ENCODE measurements at places on chromosomes 4 and X.
A peak's percentile ranks its signal among the peaks of the same experiment; 100 is the strongest.

GRCh38 chr4:13982010-13982409 lies 354.5 kb upstream of the BOD1L1 start:
- DNase-seq = no peak

GRCh38 chr4:46992338-46992737 lies 1.0 kb downstream of the GABRA4 start:
- no peak for DNase-seq

- peak; percentile 30 for DNase-seq
Measured at GRCh38 chrX:49106930-49107329, 16.6 kb downstream of the GPKOW start.

GRCh38 chrX:154714925-154715324 lies 36.0 kb downstream of the GAB3 start:
- DNase-seq = peak; percentile 29

- no peak for DNase-seq
Measured at GRCh38 chr4:144338148-144338547, 197.6 kb upstream of the GYPA start.

GRCh38 chr4:37836274-37836673 lies 9.8 kb downstream of the PGM2 start:
- DNase-seq = no peak

DNA sequence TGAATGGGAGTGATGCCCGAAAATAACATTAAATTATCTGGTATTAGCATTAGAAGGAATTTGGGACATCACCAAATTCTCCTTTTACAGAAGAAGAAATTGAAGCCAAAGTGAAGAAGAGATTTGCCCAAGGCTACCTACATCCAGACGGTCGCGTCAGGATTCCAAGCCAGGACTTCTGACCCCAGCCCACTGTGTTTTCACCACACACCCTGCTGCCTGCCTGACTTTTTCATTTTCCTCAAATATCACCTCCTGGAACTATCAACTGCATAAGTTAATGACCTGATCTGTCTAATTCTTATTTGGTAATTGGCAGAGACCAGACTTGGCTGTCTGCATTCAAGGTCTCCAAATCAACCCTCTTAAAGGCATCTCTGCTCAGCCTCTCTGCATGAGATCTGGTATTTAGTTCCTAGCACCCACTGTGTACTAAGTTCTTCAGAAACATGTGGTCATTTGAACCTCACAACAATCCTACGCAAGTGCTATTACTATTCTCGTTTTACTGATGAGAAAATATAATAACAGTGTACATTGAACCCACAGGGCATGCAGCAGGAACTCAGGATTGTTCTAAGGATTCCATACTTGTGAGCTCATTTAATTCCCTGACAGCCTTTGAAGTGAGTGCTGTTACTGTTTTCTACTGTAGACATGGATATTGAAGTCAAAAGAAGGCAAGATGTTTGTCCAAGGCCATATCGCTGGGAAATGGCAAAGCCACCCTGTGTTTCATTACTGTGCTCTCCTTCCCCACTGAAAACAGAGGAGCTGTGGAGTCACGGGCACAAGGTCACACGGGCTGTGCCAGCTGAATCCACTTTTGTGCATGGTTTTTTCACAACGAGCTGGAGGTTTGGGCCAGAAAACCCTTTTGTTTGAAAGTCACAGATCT lies 195.2 kb upstream of the C1QTNF7 start:
- DNase-seq = no peak

DNA sequence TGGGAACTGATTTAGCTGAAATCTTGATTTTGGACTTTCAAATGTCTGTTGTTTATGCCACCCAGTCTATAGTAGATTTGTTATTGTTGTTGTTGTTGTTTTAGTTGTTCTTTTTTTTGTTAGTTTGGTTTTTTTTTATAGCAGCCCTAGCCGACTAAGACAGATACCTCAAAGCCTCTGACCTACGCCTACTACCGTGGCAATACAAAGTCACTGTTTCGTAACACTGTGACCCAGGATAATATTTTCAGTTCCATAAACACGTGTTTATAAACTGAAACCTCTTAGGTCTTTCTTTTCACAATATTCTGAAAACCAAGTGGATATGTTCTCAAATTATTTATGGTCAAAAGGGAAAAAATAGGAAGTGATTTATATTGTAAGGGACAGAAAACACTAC lies 32.8 kb downstream of the VCX2 start:
- DNase-seq = no peak

- DNase-seq = peak; percentile 28
Measured at GRCh38 chrX:153766098-153766817, 2.2 kb downstream of the PLXNB3 start.

DNA sequence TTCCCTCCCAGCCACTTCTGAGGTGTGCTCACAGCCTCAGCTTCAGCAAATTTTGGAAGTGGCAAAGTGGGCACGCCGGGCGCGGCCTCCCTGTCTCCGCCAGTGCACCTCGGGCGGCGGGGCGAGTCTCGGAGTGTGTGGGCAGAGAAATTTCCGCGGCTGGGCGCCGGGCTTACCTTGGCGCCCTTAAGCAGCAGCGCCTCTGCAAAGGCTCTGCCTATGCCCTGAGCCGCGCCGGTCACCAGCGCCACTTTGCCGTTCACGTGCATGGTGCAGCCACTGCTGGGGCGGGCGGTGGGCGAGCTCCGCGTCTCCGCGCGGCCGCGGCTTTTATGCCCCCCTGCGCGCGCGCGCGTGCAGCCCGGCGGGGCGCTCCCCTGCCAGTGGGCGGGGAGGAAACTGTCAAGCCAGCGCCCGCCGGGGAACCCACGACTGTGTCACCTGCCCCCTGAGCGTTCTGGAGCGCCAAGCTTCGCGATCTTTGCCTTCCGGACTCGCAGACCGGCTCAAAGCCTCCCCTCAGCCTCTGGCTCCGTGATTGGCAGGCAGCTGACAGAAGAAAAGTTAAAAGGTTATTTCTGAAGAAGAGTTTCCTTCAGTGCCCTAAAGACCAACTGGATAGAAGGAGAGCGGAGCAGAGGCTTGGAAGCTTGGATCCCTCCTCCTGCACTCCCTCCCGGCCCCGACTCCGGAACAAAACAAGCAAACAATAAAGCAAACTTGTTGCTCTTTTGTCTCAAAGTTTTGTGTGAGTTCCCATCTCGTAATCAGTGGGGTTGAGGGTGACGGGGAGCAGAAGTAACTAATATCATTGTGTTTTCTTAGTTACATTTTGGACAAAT lies at the start of gene HPGD:
HPGD (minus strand) TSS at position 306 of the 842 bp plus-strand sequence; CDS start at position 269, 37 bp downstream.
- peak; percentile 58 for DNase-seq

GRCh38 chr4:8108261-8108660 lies 50.4 kb downstream of the ABLIM2 start:
- no peak for DNase-seq

- DNase-seq = no peak
Measured at GRCh38 chrX:51853251-51853650, 40.2 kb upstream of the MAGED1 start.

GRCh38 chr4:53273726-53274125 lies 92.1 kb downstream of the SCFD2 start:
- no peak for DNase-seq

- no peak for DNase-seq
Measured at GRCh38 chr4:79663865-79664264, 255.8 kb upstream of the GK2 start.

- no peak for DNase-seq
Measured at GRCh38 chr4:86558797-86559196, 35.3 kb upstream of the PTPN13 start.

- no peak for DNase-seq
Measured at GRCh38 chr4:3775005-3775404, 8.8 kb downstream of the ADRA2C start.

- no peak for DNase-seq
Measured at GRCh38 chrX:96771486-96771885, 86.8 kb downstream of the DIAPH2 start.

DNA sequence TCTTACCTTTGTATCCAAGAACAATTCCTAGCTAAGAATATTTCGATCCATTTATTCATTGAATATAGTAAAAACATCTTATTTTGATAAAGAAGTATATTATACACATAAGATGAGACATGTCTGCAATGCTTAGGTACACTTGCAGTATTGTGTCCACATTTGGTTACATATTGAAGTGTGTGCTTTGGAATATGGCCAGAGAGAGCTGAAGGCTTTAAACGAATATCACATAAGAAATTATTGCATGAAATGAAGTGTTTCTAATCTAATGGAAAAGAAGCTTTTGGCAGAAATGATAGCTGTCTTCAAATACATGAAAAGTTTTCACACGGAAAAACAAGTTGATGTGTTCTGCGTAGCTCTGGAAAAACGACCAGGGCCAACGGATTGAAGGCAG lies 516.1 kb upstream of the ZFP42 start:
- no peak for DNase-seq

DNA sequence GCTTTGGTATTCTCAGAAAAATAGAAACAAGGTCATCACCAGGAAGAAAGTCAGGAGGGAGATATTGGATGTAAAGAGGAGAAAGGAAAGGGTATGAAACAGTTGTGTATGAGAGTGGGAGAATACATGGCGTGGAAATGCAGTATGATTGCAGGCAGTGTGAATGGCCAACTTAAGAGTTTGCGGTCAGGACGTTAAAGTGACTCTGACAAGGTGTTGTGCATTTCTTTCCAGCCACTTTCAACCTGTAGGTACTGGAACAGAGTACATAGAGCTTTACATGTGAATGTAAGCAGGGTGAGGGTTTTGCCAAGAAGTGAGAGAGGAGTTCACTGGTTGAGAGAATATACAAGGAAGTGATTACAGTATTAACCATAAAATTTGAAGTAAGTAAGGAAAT lies 15.7 kb downstream of the ATP10D start:
- no peak for DNase-seq

GRCh38 chr4:123306769-123307168 lies 89.8 kb upstream of the SPRY1 start:
- DNase-seq = no peak

- peak; percentile 61 for DNase-seq
Measured at GRCh38 chr4:48017108-48017571, 568 bp downstream of the NIPAL1 start.

GRCh38 chr4:95715830-95716229 lies 124.1 kb upstream of the PDHA2 start:
- no peak for DNase-seq

- no peak for DNase-seq
Measured at GRCh38 chr4:38979511-38980230, 52.5 kb downstream of the TMEM156 start.

DNA sequence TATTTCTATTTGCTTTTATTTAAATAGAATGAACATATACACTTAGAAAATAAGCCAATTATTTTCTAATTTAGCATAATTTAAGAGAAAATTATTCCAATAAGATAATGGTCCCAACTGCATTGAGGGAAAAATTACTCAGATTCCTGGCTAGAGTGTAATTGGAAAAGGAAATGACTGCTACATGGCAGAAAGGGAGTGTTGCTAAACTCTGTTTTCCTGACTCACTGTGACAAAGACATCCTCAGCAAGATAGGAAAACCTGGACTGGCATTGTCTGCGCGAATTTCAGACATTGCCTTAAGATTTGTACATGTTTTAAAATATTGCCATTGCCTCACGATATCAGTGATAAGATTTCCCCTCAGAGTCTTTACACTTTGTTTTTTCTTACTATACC lies 8.2 kb downstream of the TNIP3 start:
- DNase-seq = no peak

DNA sequence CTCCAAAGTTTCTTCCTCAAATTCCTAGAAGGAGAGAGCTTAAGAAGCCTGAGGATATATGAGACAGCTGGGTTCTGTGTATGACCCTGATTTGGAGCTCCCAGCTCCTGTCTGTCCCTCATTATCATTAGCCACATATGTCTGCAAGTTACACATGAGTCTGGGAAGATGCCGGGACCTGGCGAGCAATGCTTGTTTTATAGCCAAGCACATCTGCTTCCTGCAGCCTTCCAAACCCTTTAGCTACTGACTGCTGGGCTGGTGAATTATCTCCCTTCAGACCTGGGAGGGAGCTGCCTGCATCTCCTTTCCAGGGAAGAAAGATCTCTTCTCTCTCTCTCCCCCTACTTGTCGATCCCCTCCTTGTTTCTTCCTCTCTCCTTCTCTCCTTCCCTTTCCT lies 556.7 kb upstream of the BOD1L1 start:
- no peak for DNase-seq

GRCh38 chr4:182141061-182141460 lies 102.1 kb upstream of the TENM3 start:
- DNase-seq = peak; percentile 66

DNA sequence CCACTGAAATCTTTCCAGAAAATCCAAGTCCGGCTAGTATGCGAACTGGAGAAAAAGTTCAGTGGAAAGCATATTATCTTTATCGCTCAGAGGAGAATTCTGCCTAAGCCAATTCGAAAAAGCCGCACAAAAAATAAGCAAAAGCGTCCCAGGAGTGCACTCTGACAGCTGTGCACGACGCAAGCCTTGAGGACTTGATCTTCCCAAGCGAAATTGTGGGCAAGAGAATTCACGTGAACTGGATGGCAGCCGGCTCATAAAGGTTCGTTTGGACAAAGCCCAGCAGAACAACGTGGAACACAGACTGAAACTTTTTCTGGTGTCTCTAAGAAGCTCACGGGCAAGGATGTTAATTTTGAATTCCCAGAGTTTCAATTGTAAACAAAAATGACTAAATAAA lies 34.4 kb downstream of the STX18 start:
- DNase-seq = no peak

DNA sequence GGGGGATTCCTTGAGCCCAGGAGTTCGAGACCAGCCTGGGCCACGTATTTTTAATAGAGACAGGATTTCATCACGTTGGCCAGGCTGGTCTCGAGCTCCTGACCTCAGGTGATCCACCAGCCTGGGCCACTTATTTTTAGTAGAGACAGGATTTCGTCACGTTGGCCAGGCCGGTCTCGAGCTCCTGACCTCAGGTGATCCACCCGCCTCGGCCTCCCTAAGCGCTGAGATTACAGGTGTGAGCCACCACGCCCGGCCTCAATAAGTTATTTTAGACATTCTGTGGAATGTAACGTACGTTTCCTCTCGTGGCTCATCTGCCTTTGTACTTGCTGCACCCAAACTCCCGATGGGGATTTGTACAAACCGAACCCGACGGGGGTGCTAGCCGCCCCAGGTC lies 8.8 kb downstream of the ASMT start:
- no peak for DNase-seq

DNA sequence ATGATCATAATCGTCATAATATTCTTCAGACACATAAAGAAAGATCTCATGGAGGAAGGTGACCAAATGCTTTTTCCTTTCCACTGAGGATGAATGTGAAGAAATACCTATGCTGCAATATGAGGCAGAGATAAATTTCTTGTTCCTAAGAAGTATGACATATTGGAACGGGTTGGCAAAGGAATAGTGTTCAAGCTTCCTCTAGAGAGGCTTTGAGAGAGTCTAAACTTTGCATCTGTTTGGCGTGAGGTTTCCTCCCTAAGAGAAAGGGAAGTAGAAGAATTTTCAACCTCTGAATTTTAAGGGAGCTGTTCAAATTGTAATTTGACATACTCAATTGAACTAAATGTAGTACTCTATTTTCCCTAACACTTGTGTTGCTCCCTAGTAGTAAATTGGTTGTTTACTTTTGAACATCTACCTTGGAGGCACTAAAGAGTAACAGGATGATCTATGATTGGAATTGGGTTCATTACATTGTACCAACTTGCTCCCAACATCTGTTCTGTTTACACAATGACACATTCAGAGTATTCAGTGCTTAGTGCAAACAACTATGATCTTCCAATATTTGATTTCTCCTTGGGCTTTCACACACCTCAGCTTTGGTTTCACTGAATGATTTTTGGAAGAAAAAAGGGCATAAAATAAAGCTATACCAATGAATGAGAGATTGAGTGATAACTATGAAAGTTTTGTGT lies 122.0 kb downstream of the CORIN start:
- DNase-seq = no peak

Data from glutamatergic neuron (in vitro differentiated cells).